ENCODE measurements at places on chromosomes 2 and 18. TPM values are rescaled to one million over a fixed set of nuclear protein-coding genes. Genes with fewer than 3 reads are reported as not detected.

DNA sequence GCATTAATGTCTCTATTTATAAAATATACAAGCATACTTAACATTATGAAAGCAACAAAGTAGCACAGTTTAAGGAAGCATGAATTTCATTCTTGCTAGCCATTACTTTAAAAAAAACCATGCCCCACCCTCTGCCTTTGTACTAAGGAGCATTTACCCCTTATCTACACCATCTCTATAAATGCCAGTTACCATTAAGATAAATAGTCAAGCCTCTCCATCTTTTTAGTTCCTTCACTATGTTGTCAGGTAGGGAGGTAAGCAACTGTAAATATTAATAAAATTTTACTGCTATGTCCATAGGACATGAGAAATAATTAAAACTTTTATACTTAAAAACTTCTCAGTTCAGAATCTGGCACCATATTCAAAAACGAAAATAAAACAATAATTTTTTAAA is 42.1 kb downstream of the ROCK1 start:
- DNase-seq: no peak

- no peak for DNase-seq
These were observed 60.9 kb upstream of the AGAP1 start for GRCh38 chr2:235432741-235433520.

GRCh38 chr2:181380581-181380980 is 76.6 kb upstream of the ITGA4 start:
- no peak for DNase-seq

DNA sequence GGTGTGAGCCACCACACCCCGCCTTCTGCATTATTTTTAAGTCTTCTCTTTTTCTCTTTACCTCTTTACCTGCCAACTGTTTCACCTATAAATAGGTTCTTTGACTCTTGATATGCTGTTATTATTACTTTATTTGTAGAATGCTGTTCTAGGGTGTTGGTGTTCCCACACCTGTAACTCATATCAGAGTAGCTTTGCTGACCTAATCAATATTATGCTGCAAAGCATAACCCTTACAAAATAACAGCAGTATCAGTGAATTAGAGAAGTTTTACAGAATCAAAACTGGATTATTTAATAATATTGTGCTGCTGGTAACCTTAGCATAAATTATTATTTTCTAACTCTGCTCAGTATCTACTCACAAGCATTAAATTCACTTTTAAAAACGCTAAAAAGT is 161.5 kb downstream of the FIGN start:
- DNase-seq: no peak

NCOA1 gene
- 15.1 TPM for total RNA-seq

DNA sequence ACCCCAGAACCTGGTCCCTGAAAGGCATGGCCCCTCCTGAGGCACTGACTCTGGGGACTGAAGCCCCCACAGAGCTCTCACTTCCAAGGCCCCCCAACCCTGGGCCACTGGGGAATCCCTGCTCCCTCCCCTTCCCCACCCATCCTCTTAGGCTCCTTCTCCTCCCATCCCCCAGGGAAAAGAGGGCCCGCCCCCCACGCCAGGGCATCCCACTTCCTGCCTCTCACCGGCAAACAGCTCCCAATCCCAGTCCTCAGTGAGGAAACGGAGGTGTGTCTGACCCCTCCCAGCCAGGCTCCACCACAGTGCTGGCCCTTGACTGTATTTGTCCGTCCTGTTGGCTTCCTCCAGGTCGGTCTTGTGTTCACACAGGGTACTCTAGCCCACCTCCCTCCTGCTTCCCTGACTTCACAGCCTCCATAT is 35.0 kb upstream of the PTMA start:
- DNase-seq: peak; percentile 94

DNA sequence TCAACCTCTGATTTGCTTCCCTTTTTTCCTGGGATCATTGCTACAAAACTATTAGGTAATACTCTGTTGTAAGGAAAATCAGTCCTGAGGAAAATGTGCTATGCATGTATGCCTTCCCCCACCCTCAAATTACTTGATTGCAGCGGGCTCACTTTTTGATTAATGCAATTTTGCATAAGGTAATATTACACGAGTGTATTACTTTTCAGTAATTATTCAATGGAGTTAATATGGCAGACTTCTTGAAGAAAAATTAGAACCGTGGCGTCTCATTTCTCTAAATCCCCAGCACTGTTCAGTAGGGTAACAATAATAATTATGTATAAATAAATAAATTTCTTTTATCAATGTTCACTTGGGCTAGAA is 527.6 kb upstream of the FANCL start:
- no peak for DNase-seq

- DNase-seq: no peak
These were observed 27.2 kb downstream of the TNS1 start for GRCh38 chr2:217975626-217976025.

GRCh38 chr18:63564561-63564960 is 22.4 kb downstream of the SERPINB12 start:
- no peak for DNase-seq

- no peak for DNase-seq
These were observed 2.8 kb upstream of the LRRFIP1 start for GRCh38 chr2:237624565-237624964.

GRCh38 chr2:141048951-141049350 is 1081.9 kb downstream of the LRP1B start:
- no peak for DNase-seq

GRCh38 chr2:73054980-73055379 is 16.5 kb downstream of the SFXN5 start:
- no peak for DNase-seq

- no peak for DNase-seq
These were observed 444.1 kb upstream of the SMIM21 start for GRCh38 chr18:75871596-75871995.

GRCh38 chr2:38375696-38376345 is 1.3 kb downstream of the ATL2 start:
- no peak for DNase-seq

GRCh38 chr2:213733893-213734292 is 449.6 kb downstream of the SPAG16 start:
- no peak for DNase-seq

DNA sequence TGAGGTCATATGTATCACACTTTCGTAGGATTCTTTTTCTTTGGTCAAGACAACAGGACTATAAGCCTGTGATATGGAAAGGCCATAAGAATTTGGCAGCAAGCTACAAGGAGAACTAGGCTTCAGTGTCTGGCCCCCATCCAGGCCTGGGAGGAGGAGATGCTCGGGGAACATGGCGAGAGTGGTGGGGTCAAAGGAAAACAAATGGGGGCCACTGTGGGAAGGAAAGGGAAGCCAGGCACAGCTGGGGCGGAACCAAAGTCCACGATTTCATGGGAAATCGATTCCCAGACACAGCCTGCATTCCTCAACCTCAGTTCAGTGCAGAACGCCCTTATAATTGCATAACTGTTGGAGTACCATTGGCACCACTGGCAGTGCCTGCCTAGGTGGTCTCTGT is 58.2 kb downstream of the MBP start:
- no peak for DNase-seq

ABCG5 gene
- total RNA-seq: not detected

DNA sequence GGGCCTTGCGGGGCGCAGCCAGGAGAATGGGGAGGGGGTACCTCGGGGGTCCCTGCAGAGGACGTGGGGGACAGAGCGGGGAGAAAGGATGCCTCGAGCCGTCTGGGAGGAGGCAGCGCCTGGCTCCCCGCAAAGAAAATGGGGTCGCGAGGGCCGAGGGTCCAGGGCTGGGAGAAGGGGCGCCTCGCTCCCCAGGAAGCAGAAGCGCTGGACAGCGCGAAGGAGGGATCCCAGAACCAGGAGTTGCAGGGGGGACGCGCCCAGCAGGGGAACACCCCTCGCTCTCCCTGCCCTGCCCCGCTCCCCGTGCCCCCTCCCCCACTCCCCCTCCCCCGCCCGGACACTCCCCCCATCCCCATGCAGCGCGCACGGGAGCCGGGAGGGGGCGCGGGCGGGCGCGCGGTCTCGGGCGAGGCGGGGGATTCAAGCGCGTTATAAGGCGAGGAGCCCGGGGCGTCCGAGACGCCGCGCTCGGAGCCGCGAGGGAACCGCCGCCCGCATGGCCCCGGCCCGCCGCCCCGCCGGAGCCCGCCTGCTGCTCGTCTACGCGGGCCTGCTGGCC is at the start of gene ERFE:
TSS of gene ERFE (plus strand) at position 462 of the 562 bp plus-strand sequence. CDS start at position 500, 38 bp downstream.
- DNase-seq: no peak

- no peak for DNase-seq
These were observed 4.5 kb upstream of the COL3A1 start for GRCh38 chr2:188969651-188970050.

- no peak for DNase-seq
These were observed 231.5 kb downstream of the NAPG start for GRCh38 chr18:10757349-10757748.

PSMA8 gene
- not detected for total RNA-seq

DNA sequence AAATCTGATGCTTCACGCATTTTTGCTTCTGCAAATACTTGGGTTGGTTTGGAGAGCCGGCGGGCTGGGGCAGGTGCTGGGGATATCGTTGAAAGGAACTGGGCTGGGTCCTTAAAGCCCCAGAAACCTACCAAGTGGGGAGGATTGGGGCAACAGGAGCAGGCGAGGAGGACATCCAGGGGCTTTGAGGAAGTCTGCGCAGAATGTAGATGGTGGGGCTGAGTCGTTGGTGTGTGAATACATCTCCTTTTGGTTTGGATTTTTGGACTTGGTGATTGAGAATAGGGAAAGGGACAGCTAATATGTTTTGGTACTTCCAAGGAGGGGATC is 1.1 kb downstream of the DCC start:
- DNase-seq: no peak

SNORC gene
- total RNA-seq: 0.86 TPM

LOXHD1 gene
- not detected for total RNA-seq

DNA sequence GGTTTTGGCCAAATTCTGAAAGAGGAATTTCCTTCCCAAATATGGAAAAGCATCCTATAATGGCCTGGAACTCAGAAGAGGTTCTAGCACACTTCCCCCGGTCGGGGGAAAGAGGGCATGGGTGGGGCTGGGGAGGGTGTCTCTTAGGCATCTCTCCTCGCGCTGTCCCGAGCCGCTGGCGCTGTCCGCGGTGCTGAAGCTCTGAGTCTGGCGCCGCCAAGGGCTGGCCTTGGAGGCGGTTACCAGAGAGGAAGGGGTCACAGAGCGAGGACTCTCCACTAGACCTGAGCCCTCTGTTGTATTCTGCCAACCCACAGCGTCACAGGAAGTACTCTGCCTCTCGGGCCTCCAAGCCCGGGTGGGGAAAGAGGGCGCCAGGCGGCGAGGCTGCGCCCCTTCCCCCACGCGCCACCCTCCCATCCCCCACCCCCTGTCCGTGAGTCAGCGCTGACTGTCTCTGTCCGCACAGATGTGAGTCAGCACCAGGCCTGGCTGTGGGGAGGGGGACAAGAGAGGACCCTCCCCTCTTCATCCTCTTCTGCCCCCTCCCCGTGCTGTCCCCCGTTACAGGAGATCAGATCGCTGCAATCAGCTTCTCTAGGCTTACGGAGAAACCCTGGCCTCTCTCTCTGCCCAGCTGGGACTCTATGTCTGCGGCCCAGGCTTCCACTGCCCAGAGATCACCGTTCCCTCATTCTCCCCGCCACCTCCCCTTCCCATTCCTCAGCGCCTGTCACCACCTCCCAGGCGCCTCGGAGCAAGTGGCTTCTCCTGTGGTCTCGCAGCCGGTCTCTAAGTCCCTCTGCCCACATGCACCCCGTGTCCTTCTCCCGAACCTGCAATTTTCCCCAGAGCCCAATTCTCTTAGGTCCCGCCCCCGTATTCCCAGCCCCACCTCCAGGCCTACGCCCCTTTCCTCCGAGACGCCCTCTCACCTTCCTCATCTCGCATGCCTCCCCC is 779 bp downstream of the PTPRN start:
- DNase-seq: peak; percentile 77

- no peak for DNase-seq
These were observed 2.0 kb downstream of the LYPD6B start for GRCh38 chr2:149040451-149040850.

CDK15 gene
- 0.19 TPM for total RNA-seq

DNA sequence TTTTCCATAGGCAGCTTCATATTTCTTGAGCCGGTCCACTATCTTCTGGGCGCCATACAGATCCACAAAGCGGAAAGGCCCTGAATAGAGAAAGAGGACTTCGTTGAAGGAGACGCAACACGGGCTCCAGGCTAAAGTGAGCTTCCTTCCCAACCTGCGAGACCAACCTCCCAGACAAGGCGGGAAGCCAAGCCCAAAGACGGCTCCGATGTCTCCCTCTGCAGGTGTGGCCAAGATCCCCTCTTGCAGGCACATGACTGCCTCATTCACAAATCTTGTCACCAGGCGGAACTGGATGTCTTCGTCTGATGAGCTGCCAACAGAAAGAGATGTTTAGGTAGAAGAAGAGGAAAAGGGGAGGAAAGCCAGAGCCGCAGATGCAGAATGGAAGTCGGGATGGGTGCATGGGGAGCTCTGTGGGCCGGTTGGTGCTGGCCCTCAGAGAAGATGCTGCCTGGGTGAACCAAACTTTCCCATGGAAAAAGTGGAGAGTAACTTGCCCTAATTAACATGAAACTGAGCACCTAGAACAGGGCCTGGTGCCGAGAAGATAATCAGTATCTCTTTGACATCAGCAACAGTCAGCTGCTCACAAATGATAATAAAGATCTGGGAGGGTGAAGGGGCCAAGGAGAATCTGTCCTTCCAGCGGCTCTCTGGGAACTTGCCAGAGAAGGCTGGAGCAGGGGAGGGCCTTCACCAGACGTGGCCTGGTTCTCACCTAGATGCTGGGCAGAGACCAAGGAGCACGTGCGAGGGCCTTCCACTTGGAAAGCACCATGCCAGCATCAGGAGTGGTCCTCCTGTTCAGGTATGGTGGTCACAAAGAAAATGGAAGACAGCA is 18.6 kb downstream of the GAREM2 start:
- DNase-seq: no peak

GRCh38 chr18:39667905-39668304 is 2102.3 kb upstream of the CELF4 start:
- no peak for DNase-seq

DNA sequence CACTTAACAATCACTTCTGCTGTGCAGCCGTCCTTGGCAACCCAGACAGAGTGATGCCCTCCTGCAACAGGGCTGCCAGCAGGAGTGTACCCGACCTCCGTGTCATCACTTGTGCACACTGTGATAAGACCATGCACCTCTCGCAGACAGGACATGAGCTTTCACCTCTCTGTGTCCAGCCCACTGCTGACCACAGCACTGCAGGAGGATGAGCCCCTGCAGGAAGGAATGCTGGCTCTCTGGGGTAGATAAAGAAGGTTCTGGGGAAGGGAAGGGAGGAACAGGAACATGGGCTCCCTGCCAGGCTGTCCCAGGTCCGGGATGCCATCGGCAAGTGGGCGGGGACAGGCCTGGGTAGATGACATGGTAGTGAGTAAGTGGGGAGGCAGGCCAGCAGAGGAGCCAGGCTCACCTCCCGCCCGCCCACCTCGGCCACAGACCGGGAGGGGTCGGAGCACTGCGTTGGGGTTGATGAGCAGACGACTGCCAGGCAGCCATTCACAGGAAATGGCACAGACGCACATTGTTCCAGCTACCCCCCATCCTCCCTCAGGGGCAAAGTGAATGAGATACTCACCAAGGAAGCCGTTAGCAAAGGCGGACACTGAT is 18.6 kb upstream of the COL6A3 start:
- peak; percentile 99 for DNase-seq

- DNase-seq: peak; percentile 11
These were observed 57.8 kb upstream of the CCDC141 start for GRCh38 chr2:179107737-179108136.

- peak; percentile 48 for DNase-seq
These were observed 1.7 kb downstream of the SLC8A1 start for GRCh38 chr2:40450066-40450795.

Data from A172 (cell line).